K562 (cell line): ENCODE measurements at places on chromosomes 7 and 10. TPM values are rescaled to one million over a fixed set of nuclear protein-coding genes. Genes with fewer than 3 reads are reported as not detected.

SPDYE11 gene
- not detected in 2 replicates for total RNA-seq

HOXA3 gene
- 0.04 and 0.18 TPM in 2 replicates for total RNA-seq

ZNF727 gene
- total RNA-seq: not detected in 2 replicates

ZNF804B gene
- total RNA-seq: 0.04 and 0.07 TPM in 2 replicates

GOLGA7B gene
- 0.07 and 0.11 TPM in 2 replicates for total RNA-seq

IFIT1B gene
- not detected in 2 replicates for total RNA-seq

FAM221A gene
- total RNA-seq: not detected in 2 replicates

DNA sequence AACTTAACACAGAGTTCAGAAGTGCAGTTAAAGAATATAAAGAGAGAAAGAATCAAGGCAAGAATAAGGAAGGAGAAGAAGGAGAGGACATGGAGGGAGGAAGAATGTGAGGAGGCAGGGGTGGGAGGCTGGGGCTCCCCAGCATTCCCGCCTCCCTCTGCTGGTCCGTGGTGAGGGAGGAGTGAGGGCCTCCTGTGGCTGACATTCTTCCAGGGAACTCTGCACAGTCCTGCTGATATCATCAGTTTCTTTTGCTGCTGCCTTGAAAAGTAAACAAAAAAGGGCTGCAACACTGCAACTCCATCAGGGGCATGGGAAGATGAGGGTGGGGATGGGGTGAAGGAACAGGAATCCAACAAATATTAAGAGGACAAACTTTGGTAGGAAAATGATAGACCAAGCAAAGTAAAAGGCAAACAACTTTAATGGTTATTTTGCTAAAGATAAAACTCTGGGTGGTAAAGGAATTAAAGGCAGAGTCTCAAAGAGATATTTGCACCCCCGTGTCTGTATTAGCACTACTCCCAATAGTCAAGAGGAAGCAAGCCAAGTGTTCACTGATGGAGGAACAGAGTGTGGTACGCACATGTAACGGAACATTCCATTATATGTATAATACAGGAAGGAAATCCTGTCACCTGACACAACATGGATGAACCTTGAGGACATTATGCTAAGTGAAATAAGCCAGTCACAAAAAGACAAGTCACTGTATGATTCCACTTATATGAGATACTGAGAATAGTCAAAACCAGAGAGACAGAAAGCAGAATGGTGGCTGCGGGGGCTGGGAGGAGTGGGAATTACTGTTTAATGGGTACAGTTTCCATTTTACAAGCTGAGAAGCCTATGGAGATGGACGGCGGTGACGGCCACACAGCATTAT, 8.0 kb upstream of the SPOCK2 start:
- H3K36me3 ChIP-seq: peaks cover 21% of the 10 kb centered on the region; the same call in 2 of the 3 replicates
- H3K4me3 ChIP-seq: no peak overlapping the region
- H3K4me1 ChIP-seq: peaks cover 15% of the 10 kb centered on the region
- no peaks in the 10 kb centered on the region for H3K27me3 ChIP-seq
- no peak overlapping the region for H3K27ac ChIP-seq
- DNase-seq: peak; percentile 45

DNA sequence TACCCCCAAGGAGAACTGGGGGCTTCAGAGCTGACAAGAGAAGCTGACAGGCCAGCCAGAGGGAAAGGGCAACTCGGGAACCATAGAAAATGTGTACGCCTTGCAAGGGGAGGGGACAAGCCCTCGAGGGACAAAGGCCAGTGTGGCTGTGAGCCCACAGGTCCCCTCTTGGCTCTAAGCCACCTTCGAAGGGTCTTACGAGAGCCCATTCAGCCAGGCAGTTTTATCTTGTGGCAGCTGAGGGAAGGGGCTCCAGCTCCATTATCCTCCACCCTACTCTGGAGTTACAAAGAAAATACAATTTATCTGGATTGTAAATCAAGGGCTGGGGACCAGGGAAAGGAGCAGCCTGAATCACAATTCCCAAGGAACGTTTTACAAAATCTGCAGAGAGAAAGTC, 159.5 kb upstream of the ZMIZ1 start:
- H3K4me3 ChIP-seq: no peak overlapping the region
- H3K4me1 ChIP-seq: peaks cover 16% of the 10 kb centered on the region; the same call in 1 of the 2 replicates
- H3K27ac ChIP-seq: no peak overlapping the region
- DNase-seq: no peak
- H3K36me3 ChIP-seq: no peaks in the 10 kb centered on the region
- peaks cover 51% of the 10 kb centered on the region; the same call in 2 of the 3 replicates for H3K27me3 ChIP-seq

DNA sequence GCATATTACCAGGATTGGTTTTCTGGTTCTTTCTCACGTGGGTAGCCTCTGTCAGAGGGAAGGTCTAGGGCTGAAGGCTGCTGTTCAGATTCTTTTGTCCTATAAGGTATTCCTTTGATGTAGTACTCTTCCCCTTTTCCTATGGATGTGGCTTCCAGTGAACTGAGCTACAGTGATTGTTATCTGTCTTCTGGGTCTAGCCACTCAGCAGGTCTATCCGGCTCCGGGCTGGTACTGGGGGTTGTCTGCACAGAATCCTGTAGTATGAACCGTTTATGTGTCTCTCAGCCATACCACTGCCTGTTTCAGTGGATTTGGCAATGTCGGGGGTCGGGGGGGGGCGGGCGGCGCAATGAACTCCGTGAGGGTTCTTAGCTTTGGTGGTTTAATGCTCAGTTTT, 84.5 kb upstream of the C10orf90 start:
- no peaks in the 10 kb centered on the region for H3K27me3 ChIP-seq
- no peak overlapping the region for H3K4me3 ChIP-seq
- H3K36me3 ChIP-seq: no peaks in the 10 kb centered on the region
- DNase-seq: no peak
- no peak overlapping the region for H3K27ac ChIP-seq

DNA sequence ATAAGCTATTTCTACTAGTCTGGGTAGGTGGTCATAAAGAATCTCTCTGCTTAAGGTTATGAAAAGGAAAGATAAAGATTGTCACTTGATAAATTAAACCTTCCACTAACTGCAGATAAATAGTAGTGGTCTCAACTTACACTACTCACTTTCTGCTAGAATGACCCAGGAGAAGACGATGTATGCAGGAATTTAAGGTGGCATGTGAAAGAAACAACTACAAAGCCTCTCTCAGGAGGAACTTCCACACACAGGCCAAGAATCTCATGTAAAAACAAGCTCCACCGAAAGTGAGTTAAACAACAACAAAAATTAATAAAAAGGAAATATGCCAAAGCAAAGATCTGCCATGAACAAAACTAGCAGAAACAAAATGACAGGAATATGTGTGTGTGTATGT, 165.4 kb downstream of the CDC14C start:
- H3K4me1 ChIP-seq: no peaks in the 10 kb centered on the region
- H3K36me3 ChIP-seq: no peaks in the 10 kb centered on the region
- no peaks in the 10 kb centered on the region for H3K27me3 ChIP-seq
- no peak overlapping the region for H3K27ac ChIP-seq

DNA sequence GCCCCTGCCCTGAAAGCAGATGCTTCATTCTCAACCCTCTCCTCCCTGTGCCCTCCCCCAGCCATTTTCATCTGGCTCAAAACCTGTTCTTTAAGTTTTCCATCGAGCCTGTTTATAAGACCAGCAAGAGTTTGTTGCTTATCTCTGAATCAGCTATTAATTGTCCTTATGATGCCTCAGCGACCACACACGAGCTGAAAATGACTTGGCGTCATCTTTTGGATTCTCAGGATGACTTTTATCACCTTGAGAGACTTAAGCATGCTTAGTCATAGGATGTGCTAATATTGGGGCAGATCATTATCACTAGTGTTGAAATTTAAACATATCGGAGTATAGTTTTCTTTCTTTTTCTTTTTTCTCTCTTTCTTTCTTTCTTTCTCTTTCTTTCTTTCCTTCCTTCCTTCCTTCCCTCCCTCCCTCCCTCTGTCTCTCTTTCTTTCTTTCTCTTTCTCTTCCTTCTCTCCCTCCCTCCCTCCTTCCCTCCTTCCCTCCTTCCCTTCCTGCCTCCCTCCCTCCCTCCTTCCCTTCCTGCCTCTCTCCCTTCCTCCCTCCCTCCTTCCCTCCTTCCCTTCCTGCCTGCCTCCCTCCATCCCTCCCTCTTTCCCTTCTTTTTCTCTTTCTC, 184.5 kb downstream of the PHTF2 start:
- no peaks in the 10 kb centered on the region for H3K36me3 ChIP-seq
- no peaks in the 10 kb centered on the region for H3K4me1 ChIP-seq
- H3K4me3 ChIP-seq: no peak overlapping the region
- no peak overlapping the region for H3K27ac ChIP-seq
- DNase-seq: no peak
- no peaks in the 10 kb centered on the region for H3K27me3 ChIP-seq

DNA sequence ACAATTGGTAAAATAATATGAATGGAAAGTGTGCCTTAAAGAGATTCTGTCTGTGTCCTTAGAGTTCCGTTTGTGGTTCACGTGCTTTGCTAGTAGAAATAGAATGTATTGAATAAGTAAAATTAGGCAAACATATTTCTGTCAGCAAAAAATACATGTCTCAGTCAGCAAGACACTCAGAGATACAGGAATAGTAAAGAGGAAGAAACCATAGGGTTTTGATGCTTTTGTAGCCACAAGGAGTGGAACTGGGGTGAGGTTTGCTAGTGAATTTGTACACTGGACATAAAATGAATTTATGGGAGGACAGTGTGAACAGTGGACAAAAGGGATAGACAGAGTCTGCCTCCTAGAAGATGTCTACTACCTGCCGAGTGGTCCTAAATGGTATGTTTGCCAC, 289.2 kb upstream of the NRP1 start:
- H3K27me3 ChIP-seq: no peaks in the 10 kb centered on the region
- no peaks in the 10 kb centered on the region for H3K4me1 ChIP-seq
- H3K4me3 ChIP-seq: no peak overlapping the region
- H3K27ac ChIP-seq: no peak overlapping the region
- no peak for DNase-seq

DNA sequence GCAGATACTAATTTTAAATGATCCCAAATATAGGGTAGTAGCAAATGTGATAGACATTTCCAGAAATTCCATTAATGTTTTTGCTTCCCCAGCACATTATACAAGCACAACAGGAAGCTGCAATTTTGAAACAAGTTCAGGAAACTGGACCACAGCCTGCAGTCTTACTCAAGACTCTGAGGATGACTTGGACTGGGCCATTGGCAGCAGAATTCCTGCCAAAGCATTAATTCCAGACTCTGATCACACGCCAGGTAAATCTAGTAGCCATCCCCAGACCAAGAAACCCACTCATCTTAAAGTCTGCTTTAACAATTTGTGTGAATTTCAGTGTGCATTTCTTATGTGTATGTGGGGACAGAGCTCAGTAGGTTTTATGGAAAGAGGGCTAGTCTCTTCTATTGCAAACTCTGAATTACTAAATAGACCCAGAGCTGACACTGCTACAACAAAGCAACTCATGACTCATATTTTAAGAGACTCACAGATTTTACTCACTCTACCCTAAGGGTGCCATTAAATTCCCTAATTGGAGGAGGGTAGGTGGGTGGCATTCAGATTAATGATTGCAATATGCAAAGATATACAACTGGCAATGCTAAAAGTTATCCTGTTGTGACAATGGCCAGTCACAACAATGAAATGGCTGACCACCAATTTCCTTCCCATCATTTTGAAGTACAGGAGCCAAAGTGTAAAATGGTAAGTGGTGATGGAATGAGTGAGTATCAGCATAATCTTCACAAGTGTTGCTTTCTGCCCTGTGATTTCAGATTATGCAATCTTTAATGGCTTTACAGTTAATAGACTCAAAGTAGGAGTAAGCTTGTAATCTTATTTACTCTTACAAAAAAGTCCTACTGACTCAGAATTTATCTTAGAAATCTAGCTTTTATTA, 317.6 kb upstream of the PLXDC2 start:
- no peaks in the 10 kb centered on the region for H3K4me1 ChIP-seq
- H3K36me3 ChIP-seq: no peaks in the 10 kb centered on the region
- H3K27me3 ChIP-seq: no peaks in the 10 kb centered on the region
- DNase-seq: no peak

DNA sequence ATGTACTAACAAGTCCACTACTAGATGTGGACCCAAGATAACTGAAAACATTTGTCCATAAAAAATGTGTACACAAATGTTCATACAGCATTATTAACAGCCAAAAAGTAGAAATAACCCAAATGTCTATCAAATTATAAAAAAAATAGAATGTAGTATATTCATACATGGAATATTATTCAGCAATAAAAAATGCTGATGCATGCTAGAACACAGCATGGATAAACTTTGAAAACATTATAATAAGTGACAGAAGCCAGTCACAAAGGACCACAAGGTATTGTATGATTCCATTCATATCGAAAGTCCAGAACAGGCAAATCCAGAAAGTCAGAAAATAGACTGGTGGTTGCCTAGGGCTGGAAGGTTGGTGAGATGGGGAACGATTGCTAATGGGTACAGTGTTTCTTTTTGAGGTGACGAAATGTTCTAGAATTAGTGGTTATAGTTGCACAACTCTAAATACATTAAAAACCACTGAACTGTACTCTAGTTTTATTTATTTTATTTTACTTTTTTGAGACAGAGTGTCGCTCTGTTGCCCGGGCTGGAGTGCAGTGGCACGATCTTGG, 43.3 kb upstream of the ANLN start:
- H3K27me3 ChIP-seq: peaks cover under 1% of the 10 kb centered on the region
- no peak overlapping the region for H3K4me3 ChIP-seq
- no peaks in the 10 kb centered on the region for H3K4me1 ChIP-seq
- DNase-seq: no peak

GRCh38 chr7:14717816-14718215, 184.7 kb downstream of the DGKB start:
- H3K27me3 ChIP-seq: no peaks in the 10 kb centered on the region
- no peak overlapping the region for H3K4me3 ChIP-seq

GRCh38 chr7:32070406-32071360, at the start of gene PDE1C:
TSS of gene PDE1C (minus strand) at chr7:32070407.
- DNase-seq: no peak
- no peaks in the 10 kb centered on the region for H3K4me1 ChIP-seq
- H3K4me3 ChIP-seq: no peak within 1 kb of the TSS
- peaks cover 10% of the 10 kb centered on the region for H3K27me3 ChIP-seq
- H3K36me3 ChIP-seq: no peaks in the 10 kb centered on the region

DNA sequence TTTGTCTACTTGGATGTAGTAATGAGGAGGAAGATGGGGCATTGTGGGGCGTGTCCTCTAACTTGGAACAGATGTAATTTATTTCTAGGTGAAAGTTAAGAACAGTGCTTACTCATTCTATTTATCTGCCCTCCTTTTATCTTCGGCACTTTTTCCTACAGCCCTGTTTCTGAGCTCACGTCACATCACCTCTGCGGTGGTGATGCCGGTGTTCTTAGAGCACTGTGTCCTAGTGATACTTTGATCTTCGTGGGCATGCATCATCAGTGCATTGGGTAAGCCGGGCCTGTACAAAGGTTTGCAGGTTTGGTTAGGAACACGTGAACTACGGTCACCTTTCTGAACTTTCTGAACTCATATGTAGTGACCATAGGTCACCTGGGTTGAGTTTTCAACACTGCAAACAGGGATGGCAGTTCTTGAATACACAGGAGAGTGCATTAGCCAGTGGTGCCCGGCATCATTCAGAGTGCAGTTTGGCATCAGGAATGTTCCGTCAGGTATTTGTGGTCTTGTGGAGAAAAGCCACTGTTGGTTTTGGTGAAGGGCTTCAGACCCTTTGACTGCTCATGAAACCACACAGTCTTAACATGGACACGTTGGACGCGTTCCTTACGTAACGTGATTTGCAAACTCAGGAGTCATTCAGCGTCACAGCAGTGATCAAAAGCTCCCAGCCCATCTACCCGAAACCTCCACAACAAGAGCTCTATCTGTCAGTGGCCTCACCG, 5.6 kb downstream of the POR start:
- peaks cover 27% of the 10 kb centered on the region for H3K4me1 ChIP-seq
- H3K36me3 ChIP-seq: peaks cover 18% of the 10 kb centered on the region; the same call in 2 of the 3 replicates
- peak; percentile 14 for DNase-seq
- H3K27me3 ChIP-seq: no peaks in the 10 kb centered on the region
- H3K27ac ChIP-seq: 0 out of 3 replicates have a peak overlapping the region, but pooled peaks have one; percentile 3
- H3K4me3 ChIP-seq: no peak overlapping the region

GRCh38 chr10:118720685-118721538, 33.9 kb downstream of the CACUL1 start:
- H3K36me3 ChIP-seq: peaks cover 17% of the 10 kb centered on the region; the same call in 1 of the 3 replicates
- H3K27me3 ChIP-seq: no peaks in the 10 kb centered on the region
- no peak overlapping the region for H3K27ac ChIP-seq
- no peak overlapping the region for H3K4me3 ChIP-seq
- DNase-seq: peak; percentile 14
- H3K4me1 ChIP-seq: no peaks in the 10 kb centered on the region
